ENCODE measurements at places on chromosomes 3 and 15. TPM values are rescaled to one million over a fixed set of nuclear protein-coding genes. Genes with fewer than 3 reads are reported as not detected.

DPPA2 gene
- not detected for total RNA-seq

DNA sequence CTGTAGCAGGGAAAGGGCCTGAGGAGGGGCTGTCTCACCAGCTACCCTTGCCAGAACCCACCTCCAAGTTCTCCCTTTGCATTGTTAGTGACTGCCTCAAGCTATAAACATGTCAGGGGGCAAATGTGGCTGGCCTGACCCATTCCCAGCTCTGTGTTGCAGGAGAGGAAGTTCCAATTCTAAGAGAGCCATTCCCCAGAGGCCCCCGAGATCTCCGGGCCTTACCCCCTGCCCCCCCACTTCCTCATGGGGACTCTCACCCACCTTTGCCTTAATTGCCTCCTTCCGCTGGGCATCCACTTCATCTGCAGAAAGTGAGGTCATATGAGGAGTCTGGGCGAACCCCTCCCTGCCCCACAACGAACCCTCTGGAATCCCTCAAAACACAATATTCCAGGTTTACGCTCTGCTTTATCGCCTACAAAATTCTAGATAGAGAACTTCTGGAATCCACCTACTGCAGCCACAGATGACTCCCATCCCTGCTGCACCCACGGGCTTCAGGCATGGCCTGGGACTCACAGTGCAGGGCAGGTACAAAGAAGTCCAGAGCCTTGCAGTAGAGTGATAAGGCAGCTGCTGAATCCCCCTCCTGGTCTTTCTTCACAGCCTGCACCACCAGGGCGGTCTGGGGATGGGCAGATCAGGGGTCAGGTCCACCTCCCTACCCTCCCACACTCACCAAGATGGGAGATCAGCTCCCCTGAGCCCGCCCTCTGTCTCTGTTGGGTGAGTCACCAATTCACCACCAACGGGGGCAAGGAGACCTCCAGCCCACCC is 4.0 kb downstream of the ULK3 start:
- DNase-seq = no peak
- H3K27ac ChIP-seq = no peak overlapping the region
- peaks cover 7% of the 10 kb centered on the region for H3K4me1 ChIP-seq
- H3K4me3 ChIP-seq = no peak overlapping the region
- H3K36me3 ChIP-seq = no peaks in the 10 kb centered on the region
- H3K27me3 ChIP-seq = no peaks in the 10 kb centered on the region

DNA sequence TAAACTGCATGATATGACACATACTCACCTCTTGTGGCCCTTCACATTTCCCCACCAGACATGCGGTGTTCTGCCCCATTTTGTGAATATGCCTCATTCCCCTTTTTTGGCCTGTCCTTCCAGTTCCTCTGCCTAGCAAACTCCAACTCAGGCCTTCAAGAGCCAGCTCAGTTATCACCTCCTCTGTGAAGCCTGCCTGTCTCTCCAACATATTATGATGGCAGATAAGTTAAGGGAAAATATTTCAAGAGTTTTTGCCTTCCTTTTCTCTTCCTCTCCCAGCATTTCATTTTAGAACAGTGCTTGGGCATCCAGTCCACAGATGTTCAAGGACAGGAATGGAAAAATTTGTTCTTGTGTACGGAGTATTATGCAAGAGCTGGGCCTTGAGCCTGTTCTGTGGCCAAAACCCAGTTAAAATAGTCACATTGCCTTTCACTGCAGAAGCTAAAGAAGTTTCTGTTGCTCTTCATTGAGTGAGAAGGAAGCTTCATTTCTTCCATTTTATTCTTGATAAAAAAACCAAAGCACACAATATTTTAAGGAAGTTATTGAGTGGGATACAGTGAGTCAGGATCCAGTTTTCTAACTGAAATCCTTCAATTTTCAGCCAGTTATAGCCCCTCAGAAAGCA is 192.0 kb downstream of the GHSR start:
- DNase-seq = peak; percentile 71
- H3K4me1 ChIP-seq = peaks cover 2% of the 10 kb centered on the region
- peaks cover 6% of the 10 kb centered on the region for H3K36me3 ChIP-seq
- H3K4me3 ChIP-seq = no peak overlapping the region
- no peak overlapping the region for H3K27ac ChIP-seq

DNA sequence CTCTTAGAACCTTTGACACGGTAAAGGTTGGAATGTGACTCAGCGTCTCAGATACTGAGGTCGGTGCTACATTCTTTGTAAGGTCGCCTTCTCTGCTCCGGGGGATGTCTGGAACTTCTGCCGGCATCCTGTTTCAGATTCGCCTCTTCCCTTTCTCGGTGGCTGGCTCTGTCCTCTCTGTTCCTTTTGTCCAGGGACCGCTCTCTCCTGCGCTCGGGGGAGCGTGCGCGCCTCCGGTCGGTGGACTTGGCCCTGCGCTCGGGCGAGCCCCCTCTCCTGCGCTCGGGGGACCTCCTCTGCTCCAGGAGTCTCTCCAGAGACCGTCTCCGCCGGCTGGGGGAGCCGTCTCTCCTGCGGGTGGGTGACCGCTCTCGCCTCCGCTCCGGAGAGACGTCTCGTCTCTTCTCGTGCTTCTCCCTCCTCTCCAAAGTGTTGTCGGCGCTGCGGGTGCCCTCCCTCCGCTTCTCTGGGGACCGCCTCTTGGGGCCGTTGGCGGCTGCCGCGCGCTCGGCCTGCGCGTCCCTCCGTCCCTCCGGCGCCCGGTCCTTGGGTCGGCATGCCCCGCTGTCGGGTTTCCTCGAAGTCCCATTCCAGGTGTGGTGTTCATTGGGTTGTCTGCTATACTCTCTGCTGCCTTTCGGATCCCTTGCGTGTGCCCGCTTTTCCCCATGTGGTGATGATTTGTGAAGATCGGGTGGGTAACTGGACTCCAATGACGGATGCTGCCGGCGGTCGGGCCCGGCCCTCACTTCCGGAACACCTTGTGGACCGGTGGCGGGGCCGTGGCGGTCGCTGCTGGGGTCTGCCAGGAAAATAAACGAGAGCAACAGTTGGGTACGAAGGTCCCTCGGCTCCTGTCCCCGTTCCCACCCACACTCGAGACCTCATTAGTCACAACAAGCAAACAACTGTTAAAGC is 668.8 kb upstream of the ADAMTS9 start:
- peak overlapping the region; percentile 41 for H3K4me3 ChIP-seq
- H3K27me3 ChIP-seq = no peaks in the 10 kb centered on the region
- H3K27ac ChIP-seq = no peak overlapping the region
- no peaks in the 10 kb centered on the region for H3K4me1 ChIP-seq

DNA sequence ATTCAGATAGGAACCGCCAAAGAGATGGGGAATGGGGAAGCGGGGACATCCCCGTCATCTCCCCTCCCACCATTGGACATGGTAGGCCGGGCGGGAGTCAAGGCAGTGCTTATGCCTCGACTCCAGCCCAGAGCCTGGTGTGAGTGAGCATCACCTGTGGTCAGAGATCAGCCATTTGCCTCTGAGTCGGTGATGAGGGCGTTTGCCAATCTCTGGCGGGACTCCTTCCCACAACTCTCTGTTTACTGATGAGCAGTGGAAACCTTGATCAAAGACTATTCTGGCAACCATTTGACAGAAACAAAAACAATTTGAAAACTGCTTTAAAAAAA is 63.9 kb upstream of the HES1 start:
- no peak overlapping the region for H3K4me3 ChIP-seq
- H3K36me3 ChIP-seq = no peaks in the 10 kb centered on the region
- H3K27me3 ChIP-seq = peaks cover 20% of the 10 kb centered on the region
- DNase-seq = peak; percentile 40
- H3K27ac ChIP-seq = no peak overlapping the region
- H3K4me1 ChIP-seq = no peaks in the 10 kb centered on the region
